ENCODE measurements at places on chromosomes 13 and 19. TPM values are rescaled to one million over a fixed set of nuclear protein-coding genes. Genes with fewer than 3 reads are reported as not detected.

DNA sequence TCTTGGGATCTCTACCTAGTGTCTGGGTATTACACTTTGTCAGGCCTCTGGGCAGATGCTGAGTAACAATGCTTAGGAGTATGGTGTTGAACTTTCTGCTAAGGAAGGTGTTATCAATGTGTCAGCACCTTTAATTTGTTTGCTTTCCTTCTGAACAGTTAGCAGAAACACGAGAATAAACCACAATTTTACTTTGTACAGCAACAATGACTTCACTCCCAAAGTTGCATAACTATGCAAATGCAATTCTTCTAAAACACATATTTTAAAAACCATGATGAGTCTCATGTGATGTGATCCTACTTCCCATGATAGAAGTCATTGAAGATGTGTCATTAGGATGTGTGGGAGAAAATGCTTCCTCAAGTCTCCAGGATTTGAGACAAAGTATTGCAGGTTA, 155.0 kb downstream of the POSTN start:
- DNase-seq: no peak

KLK5 gene
- total RNA-seq: not detected

GRCh38 chr13:94664889-94665288, 47.5 kb downstream of the SOX21 start:
- DNase-seq: no peak

DNA sequence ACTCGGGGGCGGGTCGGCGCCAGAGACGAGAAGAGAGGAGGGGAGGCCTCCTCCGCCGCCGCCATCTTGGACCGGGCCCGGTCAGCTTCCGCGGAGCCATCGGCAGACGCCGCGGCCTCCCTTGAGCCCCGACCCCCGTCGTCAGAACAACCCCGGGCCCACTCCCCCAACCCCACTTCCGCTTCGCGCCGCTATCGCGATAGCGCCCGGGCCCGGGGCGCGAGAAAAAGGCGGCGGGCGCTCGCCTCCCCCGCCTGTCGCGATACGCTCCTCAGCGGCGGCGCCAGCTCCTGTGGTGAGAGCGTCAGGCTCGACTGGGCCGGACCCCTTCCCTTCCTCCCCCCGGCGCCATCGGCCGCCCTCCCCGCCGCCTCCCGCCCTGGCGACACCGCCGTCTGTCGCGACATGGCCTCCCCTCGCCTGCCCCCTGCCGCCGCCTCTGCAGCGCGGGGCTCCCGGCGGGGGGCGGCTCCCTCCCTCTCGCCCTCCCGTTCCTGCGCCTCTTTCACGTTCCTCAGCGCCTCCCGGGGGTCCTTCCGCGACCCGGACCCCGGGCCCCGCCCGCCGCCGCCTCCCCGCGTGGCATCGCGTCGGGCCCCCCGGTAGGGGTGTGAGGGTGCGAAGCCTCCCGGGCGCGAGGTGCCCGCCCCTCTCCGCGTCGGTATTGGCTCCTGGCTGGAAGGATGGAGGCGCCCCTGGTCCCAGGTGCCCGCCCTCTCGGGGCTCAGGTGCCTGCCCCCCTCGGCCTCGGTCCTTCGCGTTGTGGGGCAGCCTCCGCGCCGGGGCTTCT, at the start of gene CNOT3:
TSS of gene CNOT3 (plus strand) at position 64 of the 790 bp plus-strand sequence. CDS start 5,217 bp downstream, outside the sequence.
- DNase-seq: peak; percentile 49

- no peak for DNase-seq
Measured at GRCh38 chr13:96678801-96679200, 315.5 kb downstream of the OXGR1 start.

DNA sequence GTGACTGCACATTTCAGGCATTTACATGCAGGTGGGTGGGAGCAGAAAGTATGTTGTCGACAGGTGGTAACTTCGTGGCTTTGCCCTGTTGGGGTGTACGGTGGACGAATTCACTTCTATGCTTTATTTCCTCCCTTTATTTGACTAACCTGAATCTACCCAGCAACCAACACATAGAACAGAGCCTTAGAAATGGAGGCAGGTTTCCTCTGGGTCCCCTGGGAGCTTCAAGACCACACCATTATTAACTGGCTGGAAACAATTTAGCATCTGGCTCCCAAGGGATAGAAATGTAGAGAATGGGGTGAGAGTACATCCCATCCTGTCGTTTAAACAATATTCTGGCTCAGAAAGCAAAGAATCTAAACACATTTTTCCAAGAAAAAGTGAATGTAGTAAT, 244.4 kb downstream of the DLEU7 start:
- no peak for DNase-seq

GRCh38 chr13:31433207-31433606, 233.4 kb downstream of the B3GLCT start:
- no peak for DNase-seq

DNA sequence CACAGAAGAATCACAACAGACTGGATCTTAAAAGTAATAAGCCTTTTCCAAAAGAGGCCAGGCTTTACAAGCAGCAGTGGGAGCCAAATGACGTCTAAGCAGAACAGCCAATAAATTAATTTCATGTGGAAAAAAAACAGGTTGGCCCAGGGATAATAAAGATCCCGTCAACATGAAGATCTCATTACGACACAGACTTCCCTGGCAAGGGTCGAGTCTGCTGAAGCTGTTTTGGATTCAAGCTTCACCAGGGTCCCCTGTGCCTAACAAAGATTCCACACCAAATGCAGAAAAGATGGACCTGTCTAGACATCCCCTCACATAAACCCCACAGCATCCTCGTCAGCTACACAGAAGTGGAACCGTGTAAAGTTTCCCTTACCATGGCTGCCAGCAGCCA, 215.1 kb upstream of the ZNF507 start:
- DNase-seq: no peak

DNA sequence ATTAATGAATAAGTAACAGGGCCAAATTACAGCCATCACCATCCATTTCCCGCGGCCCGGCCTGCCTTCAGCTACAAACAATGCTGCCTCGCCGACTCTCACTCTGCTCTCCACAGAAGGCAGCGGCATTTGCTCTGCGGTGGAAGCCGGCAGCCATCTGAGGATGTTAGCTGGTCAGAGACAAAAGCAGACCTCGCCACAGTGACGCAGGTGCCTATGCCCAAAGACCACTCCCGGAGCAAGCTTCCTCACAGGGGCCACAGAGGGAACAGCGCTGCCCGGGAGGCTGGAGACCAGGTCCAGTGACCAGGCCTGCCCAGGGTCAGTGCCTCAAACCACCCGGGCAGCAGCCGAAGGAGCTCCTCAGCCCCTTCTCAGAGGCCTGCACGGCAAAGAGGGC, 16.4 kb downstream of the PEPD start:
- DNase-seq: no peak

DNA sequence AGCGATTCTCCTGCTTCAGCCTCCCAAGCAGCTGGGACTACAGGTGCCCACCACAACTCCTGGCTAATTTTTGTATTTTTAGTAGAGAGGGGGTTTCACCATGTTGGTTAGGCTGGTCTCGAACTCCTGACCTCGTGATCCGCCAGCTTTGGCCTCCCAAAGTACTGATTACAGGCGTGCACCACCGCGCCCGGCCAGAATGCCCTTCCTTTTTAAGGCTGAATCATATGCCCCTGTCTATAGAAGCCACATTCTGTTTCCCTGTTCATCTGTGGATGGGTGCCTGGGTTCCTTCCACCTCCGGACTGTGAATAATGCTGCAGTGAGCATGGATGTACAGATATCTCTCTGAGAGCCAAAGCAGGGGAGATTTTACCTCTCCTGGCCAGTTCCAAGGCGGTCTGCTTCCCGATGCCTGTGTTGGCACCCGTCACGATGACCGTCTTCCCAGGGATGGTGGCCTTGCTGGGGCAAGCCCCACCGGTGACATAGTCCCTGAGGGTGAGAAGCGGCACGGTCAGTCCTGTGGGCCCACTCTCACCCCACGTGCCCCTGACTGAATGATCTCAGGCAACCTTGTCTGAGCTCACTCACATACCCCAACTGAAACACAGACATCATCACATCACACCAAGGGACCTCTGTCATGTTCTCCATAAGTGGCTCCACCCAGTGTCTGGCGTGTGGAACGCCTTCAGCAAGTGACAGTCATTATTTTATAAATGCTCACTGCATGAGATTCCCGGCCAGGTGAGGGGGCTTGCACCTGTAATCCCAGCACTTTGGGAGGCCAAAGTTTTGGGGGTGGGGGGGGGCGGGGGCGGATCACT, 4.0 kb downstream of the RDH13 start:
- DNase-seq: no peak

DNAAF3 gene
- total RNA-seq: not detected

PEAK3 gene
- not detected for total RNA-seq

ZNF439 gene
- total RNA-seq: 9.6 TPM

DNA sequence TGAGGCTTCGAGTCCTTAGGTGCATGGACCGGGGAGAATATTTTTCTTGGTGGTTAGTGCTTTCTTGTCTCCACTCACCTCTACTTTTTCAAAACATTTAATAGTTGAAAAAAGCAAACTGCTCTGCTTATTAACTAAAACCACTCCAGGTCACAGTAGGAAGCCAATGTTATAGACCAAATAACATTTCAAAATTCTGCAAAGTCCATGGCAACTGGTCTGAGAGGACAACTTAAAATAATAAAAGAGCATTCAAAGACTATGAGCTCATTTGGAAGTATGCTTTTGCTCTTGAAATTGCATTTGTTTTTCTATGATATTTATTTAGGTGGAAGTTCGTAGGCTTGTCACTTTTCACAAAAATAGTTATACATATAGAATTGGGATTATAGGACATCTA, 483.0 kb downstream of the DCT start:
- no peak for DNase-seq

GRCh38 chr19:13506471-13506820, at the start of gene CACNA1A:
Gene CACNA1A, minus strand, starts transcription at chr19:13506479. Its CDS starts 255 bp downstream, at chr19:13506224.
- DNase-seq: peak; percentile 8

DNA sequence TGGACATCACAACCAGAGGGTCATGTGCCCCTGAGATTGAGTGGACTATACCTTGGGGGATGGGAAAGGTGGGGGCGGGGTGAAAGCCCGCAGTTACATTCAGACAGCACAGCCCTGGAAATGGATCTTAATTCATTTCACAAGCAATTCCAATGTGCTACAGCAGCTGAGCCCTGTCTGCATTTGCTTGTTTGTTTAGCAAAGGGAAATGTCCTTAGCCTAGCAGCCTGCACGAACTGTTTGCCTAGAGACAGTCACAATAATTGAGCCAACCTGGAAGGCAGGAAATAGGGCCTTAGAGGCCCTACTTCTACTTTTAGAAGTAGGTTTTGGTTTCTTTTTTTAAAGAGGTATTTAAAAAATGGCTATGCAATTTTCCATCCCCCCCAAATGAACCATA, 177.3 kb upstream of the KL start:
- DNase-seq: peak; percentile 20

DNA sequence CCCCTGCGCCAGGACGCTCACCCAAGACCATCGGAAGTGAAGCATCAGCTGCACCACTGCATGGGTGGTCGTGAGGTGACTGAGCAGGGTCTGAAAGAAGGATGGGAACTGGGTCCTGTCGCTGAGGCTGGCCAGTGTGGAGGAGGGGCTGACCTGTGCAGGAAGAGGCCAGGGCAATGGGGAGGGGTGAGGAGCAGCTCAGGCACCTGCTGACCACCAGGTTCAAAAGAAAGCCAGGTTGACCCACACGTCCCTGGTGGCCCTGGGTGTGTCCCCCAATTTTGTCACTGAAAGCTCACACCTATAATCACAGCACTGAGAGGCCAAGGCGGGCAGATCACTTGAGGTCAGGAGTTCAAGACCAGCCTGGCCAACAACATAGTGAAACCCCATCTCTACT, 13.7 kb upstream of the ZSCAN1 start:
- no peak for DNase-seq

CEACAM4 gene
- not detected for total RNA-seq

GRCh38 chr19:47492137-47492533, 8.1 kb upstream of the KPTN start:
- DNase-seq: no peak

B3GNT8 gene
- 1.1 TPM for total RNA-seq

All from activated CD8-positive, alpha-beta T cell treated with anti-CD3 and anti-CD28 coated beads for 36 hours (primary cell).